AG09309 (cell line): ENCODE measurements at places on chromosomes 5 and 9.

- DNase-seq, result no peak
Measured at GRCh38 chr5:26903469-26903868, 134.9 kb downstream of the CDH9 start.

GRCh38 chr5:15547261-15547839, 47.4 kb downstream of the FBXL7 start:
- DNase-seq, result no peak

GRCh38 chr9:34177593-34178435, 1.0 kb upstream of the UBAP1 start:
- no peak for DNase-seq

DNA sequence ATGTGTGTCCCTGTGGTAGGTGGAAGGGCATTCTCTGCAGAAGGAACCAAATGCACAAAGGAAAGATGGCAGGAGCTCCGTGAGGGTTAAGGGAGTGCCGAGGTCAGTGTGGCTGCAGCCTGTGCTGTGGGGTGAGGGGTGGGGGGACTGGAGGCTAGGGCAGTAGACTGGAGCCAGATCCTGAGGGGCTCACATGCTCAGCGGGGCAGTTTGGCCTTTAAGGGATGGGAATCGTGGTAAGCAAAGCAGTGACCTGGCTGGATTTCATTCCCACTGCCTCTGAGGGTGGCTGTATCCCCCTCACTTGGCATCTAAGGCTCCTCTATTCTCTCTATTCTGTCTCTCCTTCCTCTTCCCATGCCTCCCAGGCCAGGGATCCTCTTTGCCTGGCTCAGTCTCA, 15.6 kb downstream of the PITX1 start:
- no peak for DNase-seq

- DNase-seq, result peak; percentile 33
Measured at GRCh38 chr5:317086-317811, 4.3 kb upstream of the AHRR start.

GRCh38 chr5:132417010-132417439, 47.5 kb downstream of the SLC22A5 start:
- no peak for DNase-seq

DNA sequence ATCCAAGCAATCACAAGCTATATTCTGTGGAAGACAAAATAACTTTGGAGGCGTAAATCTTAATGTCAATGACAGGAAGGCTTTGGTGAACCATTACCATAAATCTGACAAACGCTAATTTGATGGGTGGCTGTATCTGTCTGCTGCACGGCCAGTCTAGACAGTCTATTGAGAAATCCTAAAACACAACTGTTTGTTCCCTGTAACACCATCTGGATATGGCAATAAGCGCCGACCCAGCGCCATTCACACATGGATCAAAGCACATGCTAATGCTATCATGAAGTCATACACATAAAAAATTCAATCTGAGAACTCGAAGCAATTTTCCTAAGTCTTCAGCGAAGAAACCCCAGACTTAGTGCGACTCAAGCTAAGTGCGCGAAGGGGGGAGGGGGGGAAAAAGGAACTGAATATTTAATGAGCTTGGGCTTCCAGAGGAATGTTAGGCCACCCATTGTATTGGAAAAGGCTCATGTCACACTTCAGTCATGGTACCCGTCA, 95.1 kb downstream of the ARL15 start:
- DNase-seq, result no peak
